RPMI8226 (cell line): ENCODE measurements at places on chromosomes 1 and 21.

- DNase-seq: peak; percentile 7
These were observed 1.1 kb downstream of the MIA3 start for GRCh38 chr1:222618880-222619596.

GRCh38 chr21:16258844-16259611 lies 529.2 kb downstream of the USP25 start:
- no peak for DNase-seq

DNA sequence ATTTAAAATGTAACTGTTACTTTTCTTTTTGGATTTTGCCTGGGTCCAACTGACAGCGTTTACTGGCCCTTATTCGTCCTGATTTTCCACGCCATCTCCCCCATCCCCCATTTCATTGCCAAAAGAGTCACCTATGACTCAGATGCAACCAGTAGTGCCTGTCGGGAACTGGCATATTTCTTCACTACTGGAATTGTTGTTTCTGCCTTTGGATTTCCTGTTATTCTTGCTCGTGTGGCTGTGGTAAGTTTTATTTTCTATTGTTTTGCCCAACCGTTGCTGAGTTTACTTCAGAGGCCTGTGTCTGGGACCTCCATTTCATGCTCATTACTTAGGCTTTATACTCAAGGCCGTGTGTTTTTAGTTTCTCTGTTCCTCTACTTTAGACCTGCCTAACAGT lies 9.3 kb downstream of the LEPR start:
- no peak for DNase-seq

DNA sequence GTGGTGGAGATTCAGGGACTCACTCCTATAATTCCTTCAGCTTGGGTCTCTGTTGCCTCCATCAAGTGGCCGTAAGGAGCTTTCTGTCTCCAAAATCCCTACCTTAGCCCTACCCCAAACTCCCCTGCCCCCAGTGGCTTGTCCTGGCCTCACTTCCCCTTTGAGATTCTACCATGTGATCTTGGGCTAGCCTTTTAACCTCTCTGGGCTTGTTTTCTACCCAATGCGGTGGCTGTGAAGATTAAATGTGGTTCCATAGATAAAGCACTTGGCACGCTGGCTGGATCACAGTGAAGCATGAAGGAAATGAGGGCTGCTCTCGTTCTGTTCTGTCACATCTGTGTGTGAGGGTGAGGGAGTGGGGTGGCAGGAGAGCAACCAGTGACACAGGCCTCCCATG lies 43.6 kb downstream of the FAAH start:
- DNase-seq: peak; percentile 33

- peak; percentile 53 for DNase-seq
These were observed 44.2 kb upstream of the PIGV start for GRCh38 chr1:26743426-26744059.

GRCh38 chr1:180092931-180093650 lies 61.6 kb upstream of the QSOX1 start:
- no peak for DNase-seq

DNA sequence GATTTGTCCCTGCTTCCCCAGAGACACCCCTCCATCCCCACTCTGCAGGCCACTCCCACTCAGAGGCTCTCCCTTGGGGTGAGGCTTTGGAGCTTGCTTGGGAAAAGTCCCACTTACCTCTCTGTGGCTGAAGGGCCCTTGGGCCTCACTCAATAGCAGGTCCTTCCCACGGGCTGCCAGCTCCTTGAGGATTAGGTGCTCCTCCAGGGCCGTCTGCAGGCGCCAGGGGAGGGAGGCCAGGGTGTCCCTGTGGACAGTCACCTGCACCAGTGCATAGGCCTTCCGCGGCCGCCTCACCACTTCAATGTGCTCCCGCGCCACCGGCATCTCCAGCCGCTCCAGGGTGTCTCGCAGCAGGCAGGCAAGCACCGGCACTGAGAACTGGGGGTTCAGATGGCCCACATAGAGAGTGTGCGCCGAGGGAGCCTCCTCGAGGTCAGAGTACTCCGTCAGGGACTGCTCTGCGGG lies 1.4 kb downstream of the SLFNL1 start:
- no peak for DNase-seq

GRCh38 chr1:46516200-46516950 lies 26.7 kb downstream of the DMBX1 start:
- no peak for DNase-seq

DNA sequence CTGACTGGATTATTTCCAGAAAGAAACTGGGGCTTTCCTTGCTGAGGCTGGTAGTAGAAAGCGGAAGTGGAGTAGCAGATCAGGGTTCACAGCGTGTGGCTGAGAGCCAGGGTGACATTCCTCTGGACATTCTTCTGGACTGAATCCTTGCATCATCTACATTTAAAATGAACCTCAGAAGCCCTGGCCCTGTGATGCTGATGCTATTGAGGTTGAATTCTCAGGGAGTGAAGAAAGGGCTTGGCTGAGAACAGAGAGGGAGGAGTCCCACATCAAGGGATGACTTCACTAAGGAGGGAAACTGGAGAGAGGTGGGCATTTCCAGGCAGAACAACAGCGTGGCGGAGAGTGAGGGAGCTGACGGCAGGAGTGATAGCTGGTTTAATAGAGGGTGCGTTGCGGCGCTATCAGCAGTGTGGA lies 102.3 kb upstream of the LMO4 start:
- no peak for DNase-seq

- no peak for DNase-seq
These were observed 538.8 kb downstream of the MATN1 start for GRCh38 chr1:30184393-30185141.

DNA sequence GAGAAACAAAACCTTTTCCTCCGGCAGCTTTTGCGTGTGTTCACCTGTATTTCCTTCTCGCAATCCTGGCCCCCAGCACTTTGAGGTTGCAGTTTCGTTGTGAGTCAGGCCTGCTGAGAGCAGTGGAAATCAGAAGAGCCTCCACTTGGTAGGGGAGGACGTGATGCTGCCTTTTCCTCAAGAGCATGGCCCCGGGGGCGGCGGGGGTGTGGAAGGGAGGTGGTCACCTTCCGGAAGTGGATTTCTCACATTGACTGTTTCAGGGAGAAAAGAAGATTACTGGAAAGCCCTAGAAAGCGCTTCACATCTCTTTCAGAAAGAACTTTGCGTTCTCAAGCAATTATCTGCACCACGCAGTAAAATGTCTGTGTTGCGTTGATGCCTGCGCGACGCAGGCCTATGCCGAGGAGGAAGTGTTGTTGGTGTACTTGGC lies 12.2 kb upstream of the IL10 start:
- peak; percentile 76 for DNase-seq

GRCh38 chr1:248388426-248388825 lies 12.9 kb downstream of the OR2T6 start:
- no peak for DNase-seq
